ENCODE measurements at places on chromosomes 1 and 21. TPM values are rescaled to one million over a fixed set of nuclear protein-coding genes. Genes with fewer than 3 reads are reported as not detected.

DNA sequence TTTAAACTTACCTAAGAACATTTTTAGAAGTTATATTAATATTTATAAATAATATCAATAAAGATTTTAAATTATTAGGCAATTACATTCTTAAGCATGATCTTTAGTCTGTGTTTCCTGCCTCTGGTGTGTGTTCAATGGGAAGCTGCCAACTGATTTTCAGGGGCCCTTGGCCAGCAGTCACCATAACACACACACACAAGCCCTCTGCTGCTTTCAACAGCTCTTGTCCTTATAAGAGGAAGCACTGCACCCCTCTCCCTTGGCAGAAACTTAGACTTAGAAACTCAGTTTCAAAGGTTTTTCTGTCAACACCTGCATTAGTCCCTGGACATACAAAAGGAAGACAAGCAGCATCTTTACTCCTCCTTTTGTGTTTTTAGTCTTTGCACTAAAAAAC is 81.4 kb downstream of the VAV3 start:
- DNase-seq, result no peak

DNA sequence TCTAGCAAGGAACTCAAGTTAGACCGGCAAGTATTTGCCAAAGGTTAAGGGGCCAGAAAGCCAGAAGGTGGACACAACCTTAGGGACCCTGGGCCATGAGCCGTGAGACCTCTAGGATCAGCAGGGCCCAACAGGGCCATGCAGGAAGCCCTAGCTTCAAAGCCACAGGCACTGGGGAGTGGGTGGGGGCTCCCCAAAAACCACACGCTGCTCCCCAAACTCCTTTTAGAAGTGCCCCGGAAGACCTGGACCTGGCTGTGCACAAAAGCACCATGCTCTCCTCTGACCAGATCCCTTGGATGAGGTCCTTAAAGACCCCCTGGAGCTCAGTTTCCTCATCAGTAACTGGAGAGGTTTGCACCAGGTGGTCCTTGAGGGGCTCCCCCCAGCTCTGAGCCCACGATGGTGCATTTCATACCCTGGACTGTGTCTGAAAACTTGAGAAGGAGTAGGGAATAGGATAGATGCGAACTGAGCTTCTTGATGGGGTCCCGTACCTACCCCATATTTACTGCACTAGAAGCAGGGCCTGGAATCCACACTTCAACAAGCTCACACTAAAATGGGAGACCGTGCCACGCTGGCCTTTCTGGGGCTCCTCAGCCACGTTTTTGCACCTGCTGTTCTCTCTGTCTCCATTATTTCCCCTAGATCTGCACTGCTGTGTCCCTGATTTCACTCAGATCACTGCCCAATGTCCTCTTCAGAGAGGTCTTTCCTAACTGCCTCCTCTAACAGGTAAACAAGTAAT is 40.6 kb upstream of the LBR start:
- peak; percentile 59 for DNase-seq

DNA sequence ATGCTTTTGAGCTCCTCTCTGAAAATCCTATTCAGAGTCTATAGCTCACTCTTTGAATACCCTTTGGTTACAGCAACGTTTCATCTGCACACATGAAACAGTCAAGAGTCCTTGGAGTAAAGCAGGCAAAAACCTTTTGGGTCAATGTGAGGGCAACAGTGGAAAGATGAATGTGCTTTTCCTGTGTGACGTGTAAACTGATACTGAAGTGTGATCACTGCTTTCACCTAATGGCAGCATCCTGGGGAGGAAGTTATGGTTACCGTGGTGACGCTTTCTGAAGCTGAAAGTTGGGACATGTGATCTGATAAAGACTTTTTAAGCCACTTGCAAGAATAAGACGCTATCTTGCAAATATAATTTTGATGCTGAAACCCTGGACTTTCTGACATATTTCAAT is 160.0 kb downstream of the SEC16B start:
- DNase-seq, result no peak

GRCh38 chr21:25387665-25388064 is 219.6 kb downstream of the MRPL39 start:
- no peak for DNase-seq

DNA sequence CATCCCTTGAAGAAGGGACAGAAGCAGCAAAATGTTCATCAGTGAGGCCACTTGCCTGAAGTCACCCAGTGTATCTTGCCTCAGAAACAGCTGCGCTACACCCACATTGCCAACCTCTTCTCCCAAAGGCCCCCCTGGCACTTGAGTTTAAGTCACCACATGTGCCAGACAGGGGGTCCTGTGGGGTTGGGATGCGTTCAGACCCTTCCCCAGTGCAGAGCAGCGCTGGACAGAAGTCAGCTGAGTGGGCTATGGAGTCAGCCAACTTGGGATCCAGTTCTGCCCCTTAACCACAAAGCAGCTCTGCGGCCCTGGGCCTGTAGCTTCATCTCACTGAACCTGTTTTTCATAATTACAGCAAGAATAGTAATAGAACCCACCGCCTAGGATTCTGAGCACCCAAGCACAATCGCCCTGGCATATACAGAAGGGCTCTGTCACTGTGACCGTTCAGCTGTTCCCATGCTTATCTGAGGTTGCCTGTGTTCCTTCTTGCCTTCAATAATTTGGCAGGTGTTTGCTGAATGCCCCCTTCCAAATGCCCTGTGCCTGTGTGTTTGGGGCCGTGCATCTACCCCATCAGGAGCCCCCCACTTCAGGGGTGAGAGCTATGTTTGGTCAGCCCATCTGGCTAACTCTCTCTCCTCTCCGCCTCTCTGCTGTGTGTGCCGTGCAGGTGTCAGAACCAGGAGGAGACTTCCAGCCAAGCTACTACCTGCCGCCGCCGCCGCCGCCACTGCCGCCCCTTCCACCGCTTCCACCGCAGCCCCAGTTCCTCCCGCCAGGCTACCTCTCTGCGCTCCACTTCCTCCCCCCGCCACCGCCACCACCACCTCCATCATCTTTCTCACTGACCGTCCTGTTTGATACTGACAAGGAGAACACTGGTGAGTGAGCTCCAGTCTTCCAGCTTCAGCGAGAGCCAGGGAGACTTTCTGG is 5.0 kb downstream of the DMRTB1 start:
- DNase-seq, result no peak

GRCh38 chr1:8202182-8202905 is 115.6 kb upstream of the SLC45A1 start:
- no peak for DNase-seq

- DNase-seq, result no peak
Observed at GRCh38 chr1:158163000-158163947, 17.4 kb upstream of the CD1D start.

DNA sequence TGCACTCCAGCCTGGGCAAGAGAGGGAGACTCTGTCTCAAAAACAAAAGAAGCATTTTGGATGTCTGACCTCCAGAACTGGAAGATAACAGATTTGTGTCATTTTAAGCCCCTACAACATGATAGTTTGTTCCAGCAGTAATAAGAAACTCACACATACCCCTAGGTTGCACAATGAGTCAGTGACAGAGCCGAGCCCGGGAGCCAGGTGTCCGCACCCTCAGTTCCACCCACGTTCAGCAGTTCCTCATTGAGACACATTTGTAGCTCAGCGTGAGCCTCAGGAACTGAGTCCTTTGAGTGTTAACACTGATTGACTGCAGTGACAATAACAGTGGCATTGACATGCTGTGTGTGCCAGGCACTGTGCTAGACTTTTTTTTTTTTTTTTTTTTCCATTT is 19.8 kb downstream of the LRRC38 start:
- peak; percentile 9 for DNase-seq

DNA sequence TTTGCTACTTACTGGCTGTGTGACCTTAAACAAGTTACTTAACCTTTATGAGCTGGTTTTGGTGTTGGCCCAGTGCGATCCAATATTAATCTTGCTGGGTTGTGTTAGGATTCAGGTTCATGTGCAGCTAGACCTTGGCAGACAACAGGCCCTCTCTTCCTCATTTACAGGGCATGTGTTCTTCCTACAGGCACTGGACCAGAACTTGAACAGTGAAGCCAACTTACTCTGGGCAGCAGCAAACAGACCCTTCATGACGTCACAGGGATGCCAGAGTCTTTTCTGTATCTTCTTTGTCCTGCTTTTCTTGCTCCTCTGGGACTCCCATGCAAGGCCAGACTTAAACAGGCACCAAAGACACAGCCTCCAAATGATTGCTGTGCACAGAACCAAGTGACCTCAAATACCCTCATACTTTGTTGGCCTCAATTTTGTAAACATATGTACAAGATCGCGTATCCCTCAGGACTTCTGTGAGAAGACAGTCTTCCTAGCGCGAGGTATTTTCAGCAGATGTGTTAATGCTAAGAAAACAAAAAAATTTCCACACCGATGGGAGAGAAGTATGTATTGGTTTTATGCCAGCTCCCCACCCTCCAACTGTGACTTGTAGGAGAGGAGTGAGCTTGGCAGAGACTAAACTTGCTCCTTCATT is 73.7 kb downstream of the URB2 start:
- DNase-seq, result no peak

Gene B3GALT2
- not detected for total RNA-seq

Gene PTAFR
- total RNA-seq, result 0.05 TPM

Gene ETV3L
- not detected for total RNA-seq

Gene SPRR2E
- not detected for total RNA-seq

Gene BTG2
- total RNA-seq, result 109 TPM

Gene COL11A1
- total RNA-seq, result not detected

Gene PCBP3
- 10.2 TPM for total RNA-seq

All from activated naive CD4-positive, alpha-beta T cell treated with anti-CD3 and anti-CD28 coated beads for 36 hours (primary cell).